ENCODE measurements at places on chromosomes 3 and 15.

DNA sequence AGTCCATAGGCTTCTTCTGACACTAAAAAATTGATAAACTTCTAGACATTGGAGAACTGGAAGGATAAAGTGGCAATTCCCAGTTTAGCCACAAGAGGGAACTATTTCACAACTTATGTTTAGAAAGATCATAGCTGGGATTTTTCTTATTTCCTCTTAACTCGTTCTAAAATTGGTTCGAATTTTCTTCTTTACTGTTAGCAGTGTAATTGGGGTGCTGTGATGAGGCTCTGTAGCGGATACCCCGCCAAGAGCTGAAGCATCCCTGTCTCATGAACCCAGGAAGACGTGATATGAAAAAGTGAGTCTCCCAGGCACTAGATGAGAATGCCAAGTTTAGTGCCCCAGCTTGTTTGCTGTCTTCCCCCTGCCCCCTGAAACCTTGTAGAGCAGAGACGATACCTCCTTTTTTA is 85.1 kb downstream of the PDCD6IP start:
- no peak for DNase-seq

GRCh38 chr15:66775127-66776105 is 73.4 kb downstream of the SMAD6 start:
- peak; percentile 60 for DNase-seq

DNA sequence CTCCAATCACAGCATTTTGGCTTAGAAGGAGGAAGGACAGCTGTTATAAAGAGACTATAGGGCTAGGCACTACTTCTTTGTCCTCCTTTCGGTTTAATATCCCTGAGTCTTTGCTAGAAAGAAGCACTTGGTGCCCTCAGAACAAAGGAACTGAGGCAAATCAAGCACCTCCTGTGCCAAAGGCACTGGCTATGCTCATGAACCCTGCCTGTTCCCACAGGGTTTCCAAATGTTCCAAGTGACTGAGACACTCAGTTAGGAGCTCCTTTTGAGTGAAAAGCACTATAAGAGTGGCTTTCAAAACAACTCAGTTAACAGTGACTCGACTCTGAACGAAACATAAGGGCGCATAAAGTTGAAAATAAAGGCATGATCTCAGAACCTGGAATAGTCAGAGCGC is 25.0 kb downstream of the TBC1D2B start:
- no peak for DNase-seq

GRCh38 chr15:31259562-31260252 is 66.9 kb upstream of the KLF13 start:
- no peak for DNase-seq

DNA sequence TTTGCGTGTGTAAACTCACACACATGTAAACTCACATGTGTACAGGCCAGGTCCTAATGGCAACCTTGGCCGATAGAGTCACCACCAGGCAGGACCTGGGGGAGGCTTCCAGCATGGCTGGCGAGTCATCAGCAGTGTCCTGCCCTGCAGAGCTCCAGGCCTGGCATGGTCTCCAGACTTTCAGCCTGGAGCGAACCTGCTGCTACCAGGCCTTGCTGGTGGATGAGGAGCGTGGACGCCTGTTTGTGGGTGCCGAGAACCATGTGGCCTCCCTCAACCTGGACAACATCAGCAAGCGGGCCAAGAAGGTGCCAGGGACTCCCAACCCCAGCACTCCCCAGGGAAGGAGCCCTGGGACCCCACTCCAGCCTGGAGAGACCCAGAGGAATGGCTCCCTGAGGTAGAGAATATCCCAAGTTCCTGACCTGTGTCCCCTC is 1.0 kb downstream of the SEMA3B start:
- no peak for DNase-seq

- no peak for DNase-seq
These were observed 755 bp upstream of the TMEM108 start for GRCh38 chr3:133037436-133037835.

GRCh38 chr3:172073262-172073915 is 34.0 kb downstream of the FNDC3B start:
- no peak for DNase-seq

DNA sequence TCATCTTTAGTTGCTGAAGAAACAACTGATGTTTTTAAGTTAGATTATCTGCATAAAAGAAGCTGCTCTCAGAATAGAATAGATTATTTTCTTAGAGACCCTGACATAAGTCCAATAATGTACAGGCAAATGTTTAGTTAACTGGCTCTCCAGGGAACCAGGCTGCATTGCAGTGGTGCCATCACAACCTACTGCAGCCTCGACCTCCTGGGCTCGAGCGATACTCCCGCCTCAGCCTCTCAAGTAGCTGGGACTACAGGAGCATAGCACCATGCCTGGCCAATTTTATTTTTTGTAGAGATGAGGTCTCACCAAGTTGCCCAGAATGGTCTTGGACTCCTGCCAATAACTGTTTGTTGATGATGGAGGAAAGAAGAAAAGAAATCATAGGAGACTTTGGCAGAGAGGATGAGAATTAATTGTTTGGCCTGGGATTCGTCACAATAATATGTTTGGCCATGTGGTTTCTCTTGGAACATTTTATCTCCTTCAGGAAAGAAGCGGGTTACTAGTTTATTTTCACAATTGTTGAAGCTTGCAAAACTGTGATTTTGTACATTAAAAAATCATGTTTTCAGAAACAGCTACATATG is 429.2 kb downstream of the CADM2 start:
- DNase-seq: no peak

GRCh38 chr3:52682016-52682415 is 3.7 kb downstream of the PBRM1 start:
- no peak for DNase-seq

DNA sequence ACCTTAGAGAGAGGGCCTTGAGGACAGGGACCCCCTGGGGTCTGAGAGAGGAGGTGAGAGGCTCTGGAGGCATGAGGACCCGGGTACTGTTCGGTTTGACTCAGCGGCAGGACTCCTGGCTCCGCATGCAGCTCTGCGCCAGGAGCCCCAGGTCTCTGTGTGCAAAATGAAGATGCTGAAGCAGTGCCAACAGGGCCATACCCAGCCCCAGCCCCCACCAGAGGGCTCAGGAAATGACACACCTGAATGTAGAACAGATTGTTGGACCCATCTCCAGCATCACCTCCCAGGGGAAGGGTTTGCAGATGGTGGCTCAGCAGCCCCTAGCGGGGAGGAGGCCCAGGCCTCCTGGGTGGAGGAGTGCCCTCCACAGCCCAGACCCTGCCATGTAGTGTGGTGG is 30.2 kb downstream of the EPHB3 start:
- DNase-seq: no peak

DNA sequence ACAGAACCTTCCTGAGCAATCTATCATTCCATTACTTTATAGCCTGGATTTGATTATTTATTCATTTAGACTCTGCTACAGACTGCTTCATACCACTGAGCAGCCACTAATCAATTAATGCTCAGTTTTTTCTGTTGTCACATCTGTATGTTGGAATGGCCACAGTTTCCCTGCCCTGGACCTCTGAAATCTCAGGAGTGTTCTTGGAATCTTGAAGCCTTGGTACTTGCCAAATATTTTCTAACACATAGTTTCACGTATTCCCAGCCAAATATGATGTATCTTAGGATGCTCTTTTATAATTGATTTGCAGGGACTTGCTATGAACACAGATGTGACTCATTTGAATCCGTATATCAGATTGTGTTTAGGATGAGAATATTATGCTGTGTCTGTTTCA is 225.8 kb downstream of the TAFA4 start:
- no peak for DNase-seq

GRCh38 chr15:41554343-41554742 is 4.7 kb upstream of the TYRO3 start:
- DNase-seq: no peak

GRCh38 chr15:71526060-71526820 is 284.1 kb upstream of the NR2E3 start:
- no peak for DNase-seq

DNA sequence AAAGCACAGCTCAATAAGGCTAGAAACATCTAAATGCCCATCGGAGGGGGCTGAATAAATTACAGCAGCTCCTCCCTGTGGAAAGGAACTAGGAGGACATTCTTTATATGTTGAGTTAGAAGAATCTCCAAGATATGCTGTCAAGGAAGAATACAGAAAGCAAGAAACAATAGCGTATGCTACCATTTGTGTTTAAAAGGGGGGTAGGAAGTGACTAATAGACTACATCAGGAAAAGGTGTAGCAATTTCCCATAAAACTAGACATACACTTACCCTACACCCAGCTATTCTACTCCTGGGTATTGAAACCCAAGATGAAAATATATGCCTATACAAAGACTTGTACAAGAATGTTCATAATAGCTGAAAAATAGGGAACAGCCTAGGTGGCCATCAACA is 21.6 kb downstream of the SEC61A1 start:
- DNase-seq: no peak

DNA sequence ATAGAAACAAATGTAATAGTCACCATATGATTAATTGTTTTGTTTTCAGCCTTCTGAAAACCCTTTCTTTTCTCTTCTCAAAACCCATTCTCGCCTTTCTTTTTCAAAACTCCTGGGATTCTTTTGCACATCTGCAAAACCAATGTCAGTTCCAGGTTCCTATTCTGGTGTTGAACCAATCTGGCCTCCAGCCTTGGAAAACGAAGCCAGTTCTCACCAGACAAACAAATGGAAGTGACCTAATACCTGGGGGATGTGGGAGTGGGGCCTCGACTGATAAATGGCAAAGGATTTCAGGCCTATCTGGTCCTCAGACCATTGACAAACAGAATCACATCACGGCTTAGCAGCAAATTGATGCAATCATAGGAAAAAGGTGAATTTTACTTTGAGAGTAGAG is 73.0 kb downstream of the COL8A1 start:
- DNase-seq: no peak

- no peak for DNase-seq
These were observed 408.4 kb downstream of the AGBL1 start for GRCh38 chr15:86488046-86488445.

DNA sequence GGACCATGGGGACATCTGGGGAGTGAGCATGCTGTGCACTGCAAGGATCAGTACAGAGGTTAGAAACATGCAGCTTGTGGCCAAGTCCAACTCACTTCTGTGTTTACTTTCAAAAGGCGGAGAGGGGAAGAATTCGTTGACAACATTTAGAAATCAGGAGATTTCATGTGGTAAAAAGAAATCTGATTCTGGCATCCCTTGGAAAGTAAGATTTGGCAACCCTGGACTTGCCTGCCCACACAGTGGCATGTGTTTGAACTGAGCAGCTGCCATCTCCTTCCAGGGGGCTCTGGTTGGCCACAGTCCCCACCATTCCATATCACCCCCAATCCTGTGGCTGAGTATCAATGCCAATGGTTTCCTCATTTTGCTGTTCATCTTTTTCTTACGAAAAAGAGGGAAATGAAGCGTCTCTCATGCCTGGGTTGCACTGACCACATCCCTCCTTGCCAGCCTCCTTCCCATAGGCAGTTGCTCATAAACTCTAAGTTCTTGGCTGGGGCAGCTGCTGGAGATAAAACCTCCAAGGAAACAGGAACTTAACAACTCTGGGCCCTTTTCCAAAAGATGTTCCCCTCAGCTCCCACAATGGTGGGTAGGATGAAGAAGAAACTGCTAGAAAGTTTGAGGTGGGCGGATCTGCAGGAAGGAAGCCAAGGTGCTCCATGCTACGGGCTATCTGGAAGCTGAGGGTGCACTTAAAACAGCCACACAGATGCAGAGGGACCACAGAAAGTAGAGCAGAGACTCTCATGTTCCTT is 29.2 kb downstream of the SLC6A11 start:
- DNase-seq: no peak

DNA sequence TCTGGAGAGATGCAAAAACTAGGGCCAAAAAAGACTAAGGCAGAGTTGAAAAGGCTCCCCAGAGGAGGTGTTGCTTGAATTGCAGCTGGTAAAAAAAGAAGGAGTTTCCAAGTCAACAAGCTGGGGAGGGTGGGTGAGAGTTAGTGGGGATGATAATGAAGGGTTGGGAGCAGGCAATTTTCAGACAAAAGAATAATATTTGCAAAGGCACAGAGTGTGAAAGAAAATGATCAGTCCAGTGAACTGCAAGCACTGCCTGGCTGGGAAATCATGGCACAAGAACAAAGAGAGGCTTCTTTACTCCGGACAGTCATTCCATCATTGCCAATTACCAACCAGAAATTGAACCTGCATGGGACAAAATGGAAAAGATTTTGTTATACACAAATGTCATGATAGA is 42.2 kb downstream of the C3orf85 start:
- peak; percentile 17 for DNase-seq

DNA sequence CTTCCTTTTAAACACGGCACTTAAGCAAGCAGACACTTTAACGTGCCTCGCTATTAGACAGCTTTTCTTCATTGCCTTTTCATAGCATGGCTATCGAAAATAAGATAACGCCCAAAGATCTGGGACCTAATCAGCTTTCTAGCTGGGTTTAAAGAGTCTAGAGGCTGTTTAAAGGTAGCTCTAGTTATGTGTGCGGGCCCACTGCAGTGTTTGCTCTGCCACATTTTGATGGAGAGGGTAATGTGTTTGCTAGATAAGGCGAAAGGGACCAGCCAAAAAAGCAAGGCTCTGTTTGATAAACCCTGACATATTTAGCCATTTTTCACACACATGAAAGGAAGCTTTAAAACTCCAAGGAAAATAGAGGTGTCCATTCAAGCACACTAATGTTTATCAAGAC is 91.6 kb downstream of the NR2F2 start:
- DNase-seq: no peak

- no peak for DNase-seq
These were observed 14.6 kb upstream of the NRROS start for GRCh38 chr3:196624907-196625306.

- DNase-seq: peak; percentile 94
These were observed 17.4 kb upstream of the CLK3 start for GRCh38 chr15:74598126-74598842.

- no peak for DNase-seq
These were observed 113.4 kb downstream of the CCNL1 start for GRCh38 chr3:157046520-157046919.

DNA sequence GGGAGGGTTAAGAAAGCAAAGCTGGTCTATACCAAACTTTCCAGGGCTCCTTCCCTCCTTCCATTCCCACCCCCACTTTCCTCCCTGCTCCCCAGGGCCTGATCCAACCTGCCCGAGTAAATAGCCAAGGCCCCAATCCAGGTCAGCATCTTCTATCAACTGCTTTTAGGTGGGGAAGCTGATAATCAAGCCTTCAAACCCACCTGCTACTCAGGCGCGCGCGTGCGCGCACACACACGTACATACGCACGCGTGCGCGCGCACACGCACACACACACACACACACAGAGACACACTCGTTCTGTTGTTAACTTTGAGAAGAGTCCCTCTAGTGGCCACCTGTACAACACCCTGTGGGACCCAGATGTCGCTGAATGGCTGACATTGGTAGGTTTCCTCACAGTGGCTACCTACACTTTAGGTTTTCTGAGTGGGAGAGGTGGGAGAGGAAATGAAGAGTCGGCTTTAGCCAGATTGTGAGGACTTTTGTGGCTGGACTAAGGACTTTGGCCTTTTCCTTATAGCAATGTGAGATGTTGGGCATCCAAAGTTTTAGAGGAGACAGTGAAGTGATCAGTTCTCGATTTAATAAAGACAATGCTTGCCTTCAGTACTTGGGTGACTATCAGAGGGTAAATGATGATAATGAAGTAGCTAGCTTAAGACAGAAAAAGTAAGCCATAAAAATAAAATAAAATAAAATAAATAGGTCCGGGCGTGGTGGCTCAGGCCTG is 179.9 kb upstream of the C2CD4B start:
- DNase-seq: peak; percentile 77
